Activated CD4-positive, alpha-beta T cell treated with anti-CD3 and anti-CD28 coated beads, Interleukin-2, Interleukin-6, amounts not matched to agents 100 ng/mL and 50 ng/mL, durations not matched to agents 16 hours and 8 hours (primary cell): ENCODE measurements at places on chromosomes 13 and 19.
A peak's percentile ranks its signal among the peaks of the same experiment; 100 is the strongest.

DNA sequence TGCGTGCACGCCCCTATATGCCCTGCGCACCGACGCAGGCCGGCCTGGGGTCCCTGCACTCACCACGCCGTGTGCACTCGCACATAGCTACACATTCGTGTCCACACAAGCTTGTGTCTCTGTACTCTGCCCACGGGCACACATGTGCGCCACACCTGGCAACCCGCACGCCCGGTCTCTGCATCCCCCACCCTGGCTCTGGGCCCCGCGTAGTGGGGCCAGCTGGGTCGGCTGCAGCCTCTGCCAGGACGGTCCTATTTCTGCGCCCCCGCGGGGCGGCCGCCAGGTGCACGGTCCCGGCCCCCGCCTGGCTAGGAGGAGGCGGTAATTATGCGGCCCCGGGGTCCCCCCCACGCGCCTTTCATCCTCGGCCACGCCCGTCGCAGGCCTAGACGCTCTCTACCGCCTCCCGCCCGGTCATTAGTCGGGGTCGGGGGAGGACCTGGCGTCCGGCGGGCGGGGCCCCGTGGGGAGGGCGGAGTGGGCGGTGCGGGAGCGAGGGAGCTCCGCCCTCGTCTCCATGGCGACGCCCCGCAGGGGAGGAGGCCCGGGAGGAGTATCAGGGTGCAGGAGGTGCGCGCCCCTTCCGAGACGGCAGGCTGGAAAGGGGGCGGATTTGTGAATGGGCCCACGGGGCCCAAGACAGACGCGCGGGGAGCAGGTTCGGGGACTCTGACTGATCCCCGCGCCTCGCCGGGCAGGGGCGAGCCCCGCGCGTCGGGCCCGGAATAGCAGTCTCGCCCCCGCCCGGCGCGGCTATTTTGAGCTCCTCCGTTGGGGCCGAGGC, 2.8 kb upstream of the CIRBP start:
- DNase-seq = peak; percentile 94

DNA sequence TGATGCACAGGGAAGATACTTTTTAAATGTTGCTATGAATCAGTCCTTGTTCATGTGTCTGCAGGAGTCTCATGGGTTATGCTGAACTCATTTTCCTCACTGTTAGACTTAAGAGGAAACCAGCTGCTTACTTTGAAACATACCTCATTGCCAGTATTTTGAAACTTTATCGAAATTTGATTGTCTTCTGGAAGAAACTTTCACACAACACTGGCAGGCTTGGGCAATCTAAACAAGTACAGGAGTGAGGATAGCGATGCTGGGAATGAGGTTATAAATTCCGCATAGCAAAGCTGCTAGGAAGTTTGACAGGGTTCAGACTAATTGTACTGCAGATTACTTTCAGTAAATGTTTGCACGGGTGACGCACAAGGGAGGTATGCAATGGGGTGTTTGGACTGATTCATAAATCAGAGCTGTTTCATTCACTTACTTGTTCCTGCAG, 245.7 kb downstream of the DNAJC15 start:
- DNase-seq = no peak

DNA sequence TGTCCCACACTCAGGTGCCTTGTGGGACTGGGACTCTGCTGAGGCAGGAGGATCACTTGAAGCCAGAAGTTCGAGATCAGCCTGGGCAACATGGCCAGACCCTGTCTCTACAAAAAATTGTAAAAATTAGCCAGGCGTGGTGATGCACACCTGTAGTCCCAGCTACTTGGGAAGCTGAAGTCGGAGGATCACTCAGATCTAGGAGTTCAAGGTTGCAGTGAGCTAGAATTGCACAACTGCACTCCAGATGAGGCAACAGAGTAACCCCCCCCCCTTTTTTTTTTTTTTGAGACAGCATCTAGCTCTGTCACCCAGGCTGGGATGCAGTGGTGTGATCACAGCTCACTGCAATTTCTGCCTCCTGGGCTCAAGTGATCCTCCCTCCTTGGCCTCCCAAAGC, 11.0 kb upstream of the SYDE1 start:
- no peak for DNase-seq

DNA sequence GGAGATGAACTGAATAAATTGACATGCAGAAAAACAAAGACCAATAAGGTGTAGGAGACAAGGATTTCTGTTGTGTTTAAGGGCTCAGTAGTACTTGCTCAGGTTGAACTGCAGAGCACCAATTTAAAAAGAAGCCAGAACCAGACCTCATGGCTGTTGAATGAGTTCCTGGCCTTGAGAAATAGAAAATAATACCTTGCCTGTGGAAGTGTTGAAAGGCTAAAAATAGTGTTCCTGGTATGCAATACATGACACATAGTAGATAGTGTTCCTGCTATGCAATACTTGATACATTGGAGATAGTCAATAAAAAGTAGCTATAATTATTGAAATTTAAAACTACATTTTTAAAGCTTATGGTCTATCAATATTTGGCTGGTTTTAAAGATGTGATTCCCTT, 595.8 kb downstream of the PCDH9 start:
- DNase-seq = no peak

DNA sequence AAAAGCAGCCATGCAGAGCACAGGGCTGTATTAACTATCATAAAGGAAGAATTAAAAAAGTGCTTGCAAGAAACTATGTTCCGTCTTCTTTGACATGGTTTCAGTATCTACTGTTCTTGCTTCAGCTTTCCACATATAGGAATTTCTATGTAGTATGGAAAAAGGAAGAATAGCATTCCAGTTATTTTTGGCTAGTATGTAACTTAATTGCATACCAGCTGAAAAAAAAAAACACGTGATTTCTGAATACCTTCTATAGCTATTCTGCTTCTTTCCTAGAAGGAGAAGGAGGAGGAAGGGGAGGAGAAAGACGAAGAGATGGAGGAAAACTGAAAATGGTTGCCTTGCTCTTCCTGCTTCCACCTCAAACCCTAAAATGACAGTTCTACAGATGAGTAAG, 619.0 kb downstream of the KCTD12 start:
- DNase-seq = no peak

DNA sequence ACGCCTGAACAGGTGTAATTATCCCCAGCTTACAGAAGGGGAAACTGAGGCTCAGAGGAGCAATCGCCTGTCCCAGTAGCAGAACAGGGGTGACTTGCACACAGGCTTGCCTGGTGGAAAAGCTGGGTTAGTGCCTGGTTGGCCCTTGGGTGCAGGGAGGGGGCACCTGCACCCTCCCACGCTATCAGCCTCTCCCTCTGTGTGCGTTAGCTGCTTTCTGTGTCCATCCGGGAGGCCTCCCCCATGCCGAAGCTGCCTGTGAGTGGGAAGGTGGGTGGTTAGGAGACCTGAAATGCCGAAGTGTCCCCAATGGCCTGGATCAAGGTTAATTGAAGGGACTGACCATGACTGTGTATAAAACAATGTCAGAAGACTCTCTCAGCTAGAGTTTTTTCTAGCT, 295.0 kb downstream of the ZNF536 start:
- DNase-seq = no peak

DNA sequence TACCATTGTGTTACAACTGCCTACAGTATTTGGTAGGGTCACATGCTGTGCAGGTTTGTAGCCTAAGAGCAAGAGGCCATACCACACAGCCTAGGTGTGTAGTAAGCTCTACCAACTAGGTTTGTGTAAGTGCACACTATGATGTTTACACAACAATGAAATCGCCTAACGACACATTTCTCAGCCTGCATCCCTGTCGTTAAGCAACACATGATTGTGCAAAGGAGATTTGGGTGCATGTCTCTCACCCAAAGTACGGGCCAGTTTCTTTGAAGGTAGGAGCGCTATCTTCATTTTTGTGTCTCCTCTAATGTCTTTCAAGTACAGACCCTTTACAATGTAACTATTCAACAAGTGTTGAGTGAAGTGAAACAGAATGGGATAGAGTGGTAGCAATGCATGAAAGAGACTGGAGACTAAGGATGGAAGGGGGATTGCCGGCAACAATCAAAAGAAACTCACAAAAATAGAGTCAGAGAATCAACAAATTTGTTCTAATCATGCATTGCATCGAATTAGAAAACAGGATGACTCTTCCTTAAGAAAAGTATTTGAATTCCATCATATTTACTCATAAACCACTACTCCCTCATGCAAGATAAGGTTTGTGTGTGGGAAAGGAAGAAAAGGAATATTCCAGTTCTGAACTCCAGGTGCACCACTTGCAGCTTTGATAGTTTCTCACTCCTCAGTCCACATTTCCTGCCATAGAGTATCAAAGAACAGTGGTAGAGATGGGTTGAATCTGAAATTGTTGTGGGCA, 60.2 kb upstream of the TNFRSF19 start:
- no peak for DNase-seq

GRCh38 chr13:114065141-114065925, 67.1 kb downstream of the RASA3 start:
- peak; percentile 86 for DNase-seq

- peak; percentile 12 for DNase-seq
Observed at GRCh38 chr19:54387991-54388801, 23.5 kb upstream of the LAIR1 start.

DNA sequence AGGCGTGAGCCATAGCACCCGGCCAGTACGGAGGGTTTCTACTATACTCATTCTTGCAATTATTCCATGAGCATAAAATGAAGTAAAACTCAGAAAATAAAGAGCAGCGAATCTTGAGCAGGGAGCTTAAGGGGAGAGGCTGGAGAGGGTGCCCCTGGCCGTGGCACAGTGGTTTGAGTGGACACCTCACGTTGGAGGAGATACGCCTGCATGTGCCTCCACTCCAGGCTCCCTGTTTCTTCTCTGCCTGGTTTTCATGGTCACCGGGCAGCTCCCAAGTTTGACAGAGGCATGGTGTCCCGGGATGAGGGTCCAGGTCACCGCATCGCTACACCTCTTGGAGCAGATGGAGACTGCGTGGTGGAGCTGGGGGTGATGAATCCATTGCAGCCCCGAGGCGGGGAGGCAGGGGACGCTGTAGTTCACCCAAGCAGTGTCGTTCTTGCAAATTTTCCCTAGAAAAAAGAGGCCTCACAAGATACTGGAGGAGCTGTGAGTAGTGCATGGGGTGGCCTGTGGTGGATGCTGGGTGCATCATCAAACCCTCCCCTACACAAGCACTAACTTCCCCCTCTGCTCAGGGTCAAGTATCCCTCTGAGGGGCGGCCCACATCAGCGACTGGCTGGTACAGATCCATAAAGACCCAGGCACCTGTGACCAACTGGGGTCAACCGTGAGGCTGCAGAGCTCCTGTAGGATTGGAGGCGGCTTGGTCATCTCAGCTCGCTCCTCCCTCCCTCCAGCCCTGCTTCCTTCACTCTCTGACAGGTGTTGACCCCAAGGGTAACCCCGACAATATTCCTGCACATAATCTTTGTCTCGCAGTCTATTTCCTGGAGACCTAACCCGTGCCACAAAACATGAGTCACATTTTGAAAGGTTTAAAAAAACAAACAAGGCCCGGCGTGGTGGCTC, 3.6 kb upstream of the MIER2 start:
- DNase-seq = no peak

GRCh38 chr13:79402074-79402635, 3.9 kb downstream of the RBM26 start:
- no peak for DNase-seq

GRCh38 chr19:1167687-1168571, 6.1 kb downstream of the SBNO2 start:
- DNase-seq = no peak

- DNase-seq = no peak
Observed at GRCh38 chr13:51967482-51968446, 43.5 kb downstream of the ATP7B start.

DNA sequence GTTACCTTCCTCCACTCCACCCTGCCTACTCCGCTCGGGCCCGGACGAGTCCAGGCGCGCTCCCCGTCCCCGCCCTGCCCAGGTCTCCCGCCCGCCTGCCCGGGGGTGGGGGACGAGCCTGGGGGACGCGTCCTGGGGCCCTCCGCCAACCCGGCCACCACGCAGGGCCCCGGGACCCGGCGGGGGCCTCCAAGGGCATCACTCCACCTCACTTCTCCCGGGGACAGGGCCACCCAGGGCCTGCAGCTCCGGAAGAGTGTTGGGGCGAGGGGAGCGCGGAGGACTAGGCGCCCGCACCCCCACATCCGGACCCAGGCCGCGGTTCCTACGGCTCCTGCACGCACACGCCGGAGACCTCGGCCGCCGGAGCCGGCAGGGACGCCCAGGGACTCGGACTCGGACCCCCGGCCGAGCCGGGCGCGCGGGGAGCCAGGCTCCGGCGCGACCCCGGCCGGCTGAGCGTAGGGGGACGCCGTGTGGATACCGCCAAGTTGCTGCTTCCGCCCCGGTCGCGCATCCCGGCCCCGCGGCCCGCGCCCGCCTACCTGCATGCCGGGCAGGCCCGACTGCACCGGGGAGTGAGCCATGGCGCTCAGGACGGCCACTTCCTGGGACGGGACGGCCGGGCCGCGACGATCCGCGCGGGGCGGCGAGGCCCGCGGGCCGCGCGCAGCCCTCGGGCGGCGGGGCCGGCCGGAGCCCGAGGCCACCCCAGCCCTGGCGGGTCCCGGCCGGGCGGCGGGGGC, 534 bp downstream of the STK24 start:
- peak; percentile 49 for DNase-seq

- DNase-seq = no peak
Observed at GRCh38 chr13:41694545-41695301, 237.4 kb downstream of the RGCC start.

DNA sequence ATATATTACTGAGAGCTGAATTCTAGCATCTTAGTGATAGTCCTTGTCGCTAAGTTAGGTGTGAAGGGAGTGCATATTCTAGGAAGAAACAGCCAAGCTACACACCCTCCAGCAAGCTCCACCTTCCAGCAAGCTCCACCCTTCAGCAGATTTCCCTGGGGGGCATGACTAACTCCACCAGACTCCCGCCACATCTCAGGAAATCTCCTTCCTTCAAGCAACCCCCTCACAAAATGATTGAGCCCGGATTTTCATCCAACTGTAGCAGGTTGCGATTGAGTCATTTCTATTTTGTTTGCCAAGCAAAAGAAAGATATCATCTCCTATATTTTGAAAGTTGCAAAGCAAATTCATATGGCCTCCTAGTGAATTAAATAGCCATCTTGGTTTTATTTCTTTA, 162.1 kb upstream of the TMTC4 start:
- DNase-seq = no peak

- DNase-seq = peak; percentile 58
Observed at GRCh38 chr13:111429064-111429558, 108.7 kb downstream of the TEX29 start.

DNA sequence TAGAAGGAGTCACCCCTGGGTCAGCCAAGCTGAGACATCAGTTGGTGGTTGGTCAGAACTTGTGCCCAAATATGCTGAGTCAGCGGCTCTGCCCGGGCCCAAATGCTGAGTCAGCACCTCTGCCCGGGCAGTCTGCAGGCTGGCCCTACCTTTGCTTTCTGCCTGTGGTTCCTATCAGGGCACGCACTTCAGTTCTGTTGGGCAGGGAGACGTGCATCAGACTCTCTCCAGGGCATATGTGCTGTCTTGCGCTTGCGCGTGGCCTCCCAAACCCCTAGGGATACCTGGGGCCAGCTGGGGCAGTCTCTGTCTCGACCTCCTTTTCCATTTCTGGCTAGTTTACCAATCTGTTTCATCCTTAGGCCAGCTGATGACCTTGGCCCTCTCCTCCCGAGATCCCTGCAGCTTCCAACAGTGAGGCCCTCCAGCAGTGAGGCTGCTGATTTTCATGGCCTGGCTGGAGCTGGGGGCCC, 24.4 kb upstream of the LDLR start:
- no peak for DNase-seq

GRCh38 chr13:95137096-95137495, 164.2 kb downstream of the ABCC4 start:
- DNase-seq = peak; percentile 53
